ENCODE measurements at places on chromosomes 12 and 14.

GRCh38 chr14:91112194-91112593, 1.7 kb upstream of the DGLUCY start:
- no peak for DNase-seq

GRCh38 chr14:90179809-90180779, 76.3 kb upstream of the PSMC1 start:
- no peak for DNase-seq

DNA sequence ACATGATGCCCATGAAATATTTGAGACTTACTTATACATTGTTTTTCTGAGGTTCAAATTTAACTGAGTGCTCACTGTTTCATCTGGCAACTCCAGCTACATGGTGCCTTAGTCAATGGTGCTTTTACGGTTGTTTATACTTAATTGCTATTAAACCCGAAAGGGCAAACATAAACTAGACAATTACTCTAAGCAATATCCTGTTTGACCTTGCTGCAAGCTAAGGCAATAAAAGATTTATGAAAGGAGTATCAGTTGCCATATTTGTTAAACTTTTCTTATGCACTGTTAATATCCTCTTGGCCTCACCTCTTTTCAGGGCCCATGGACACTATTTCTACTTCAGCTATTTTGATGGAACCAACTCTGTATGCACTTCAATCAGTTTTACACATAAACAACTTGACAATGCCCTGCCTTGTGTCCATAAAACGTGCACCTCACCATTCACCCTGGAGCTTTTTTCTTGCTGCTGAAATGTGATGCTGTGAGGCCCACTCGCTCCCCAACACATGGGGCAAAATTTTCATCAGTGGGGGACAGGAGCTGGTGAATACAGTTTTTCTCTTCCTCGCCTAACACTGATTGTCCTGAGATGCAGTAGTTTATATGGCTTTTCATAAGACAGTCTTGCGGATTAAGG, 64.1 kb upstream of the HIF1A start:
- no peak for DNase-seq

DNA sequence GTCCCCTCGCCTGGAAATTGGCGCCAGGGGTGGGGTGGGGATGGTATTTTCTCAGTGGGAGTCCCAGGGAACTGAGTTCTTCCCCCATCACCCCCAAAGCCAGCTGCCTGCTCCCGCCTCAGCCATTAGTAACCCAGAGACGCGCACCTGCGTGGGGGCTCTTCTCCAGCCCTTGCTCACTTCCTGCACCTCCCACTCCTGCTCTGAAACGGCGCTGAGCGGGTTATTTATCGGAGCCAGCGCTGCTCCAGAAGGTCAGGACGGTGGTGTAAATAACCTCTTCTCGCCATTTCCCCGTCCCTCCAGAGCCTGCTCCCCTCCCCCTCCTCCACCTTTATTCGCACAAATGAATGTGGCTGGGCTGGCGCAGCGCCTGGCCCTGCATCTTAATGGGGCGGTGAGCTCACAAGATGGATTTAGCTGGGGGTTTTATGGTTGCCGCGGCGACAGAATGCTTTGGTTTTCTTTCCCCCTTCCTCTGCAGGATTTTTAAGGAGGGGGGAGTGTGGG, 12.2 kb downstream of the GPR84 start:
- DNase-seq: peak; percentile 48

GRCh38 chr14:67240168-67240932, 885 bp upstream of the PALS1 start:
- peak; percentile 22 for DNase-seq

GRCh38 chr14:51897791-51898355, 37.5 kb downstream of the GNG2 start:
- DNase-seq: no peak

GRCh38 chr14:63852817-63853731, at the start of gene SYNE2:
SYNE2 (plus strand) TSS chr14:63853004; CDS start chr14:63909149, 56,145 bp downstream.
- peak; percentile 77 for DNase-seq

GRCh38 chr12:109877504-109878246, 2.7 kb downstream of the GLTP start:
- DNase-seq: no peak

DNA sequence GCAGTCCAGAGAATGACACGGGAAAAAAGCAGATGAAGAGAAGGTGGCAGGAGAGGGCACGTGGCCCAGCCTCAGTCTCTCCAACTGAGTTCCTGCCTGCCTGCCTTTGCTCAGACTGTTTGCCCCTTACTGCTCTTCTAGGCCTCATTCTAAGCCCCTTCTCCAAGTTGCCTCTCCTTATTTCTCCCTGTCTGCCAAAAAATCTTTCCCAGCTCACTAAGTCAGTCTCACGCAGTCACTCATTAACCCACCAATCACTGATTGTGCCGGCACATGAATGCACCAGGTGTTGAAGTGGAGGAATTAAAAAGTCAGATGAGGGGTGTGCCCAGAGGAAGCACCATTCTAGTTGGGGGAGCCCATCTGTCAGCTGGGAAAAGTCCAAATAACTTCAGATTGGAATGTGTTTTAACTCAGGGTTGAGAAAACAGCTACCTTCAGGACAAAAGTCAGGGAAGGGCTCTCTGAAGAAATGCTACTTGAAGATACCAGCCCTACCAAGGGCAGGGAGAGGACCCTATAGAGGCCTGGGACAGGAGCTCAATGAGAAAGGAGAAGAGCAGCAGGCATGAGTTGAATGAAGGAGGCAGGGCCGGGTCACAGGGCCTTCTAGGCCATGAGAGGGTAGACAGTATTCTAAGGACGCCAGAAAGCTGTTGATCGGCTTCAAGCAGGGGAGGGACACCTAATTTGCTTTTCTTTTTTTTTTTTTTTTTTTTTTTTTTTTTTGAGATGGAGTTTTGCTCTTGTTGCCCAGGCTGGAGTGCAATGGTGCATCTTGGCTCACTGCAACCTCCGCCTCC, 40.9 kb downstream of the DAD1 start:
- DNase-seq: no peak

DNA sequence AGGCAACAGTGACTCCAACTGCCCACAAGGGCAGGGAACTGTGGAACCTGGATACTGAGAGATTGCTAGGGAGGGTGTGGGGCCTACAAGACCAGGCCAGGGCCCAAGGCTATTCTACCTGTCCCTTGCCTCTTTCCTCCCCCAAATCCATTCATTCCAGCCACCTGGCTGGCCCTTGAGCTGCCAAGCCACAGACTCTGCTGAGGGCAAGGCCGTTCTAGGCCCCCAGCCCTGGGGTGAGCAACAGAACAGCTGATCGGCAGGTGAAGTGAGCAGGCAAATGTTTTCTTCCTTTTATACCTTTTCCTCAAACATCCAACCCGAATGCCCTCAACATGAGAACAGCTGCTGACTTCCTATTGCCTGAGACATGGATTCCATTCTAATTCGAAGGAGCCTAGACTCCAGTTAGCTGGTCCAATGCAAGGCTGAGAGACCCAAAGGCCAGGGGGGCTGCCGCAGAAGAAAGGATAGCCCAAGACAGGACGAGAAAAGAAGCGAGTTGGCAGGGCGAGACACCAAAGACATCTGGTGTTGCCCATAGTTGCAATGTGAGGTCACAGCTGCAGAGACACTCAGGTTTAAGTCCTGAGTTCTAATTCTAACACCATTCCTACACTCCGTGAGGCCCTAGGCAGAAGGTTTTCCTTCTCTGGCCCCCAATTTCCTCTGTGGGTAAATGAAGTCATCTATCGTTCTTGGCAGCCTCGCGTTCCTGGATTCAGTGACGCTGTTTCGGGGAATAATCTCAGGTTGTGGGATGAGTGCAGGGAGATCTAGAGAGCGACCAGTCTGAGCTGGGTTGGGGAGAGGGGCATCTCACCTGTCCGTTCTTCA, 1.7 kb downstream of the C1QL4 start:
- no peak for DNase-seq

- DNase-seq: no peak
Observed at GRCh38 chr12:18368594-18368993, 107.3 kb downstream of the PIK3C2G start.

GRCh38 chr12:97118796-97119375, 211.8 kb downstream of the NEDD1 start:
- no peak for DNase-seq

DNA sequence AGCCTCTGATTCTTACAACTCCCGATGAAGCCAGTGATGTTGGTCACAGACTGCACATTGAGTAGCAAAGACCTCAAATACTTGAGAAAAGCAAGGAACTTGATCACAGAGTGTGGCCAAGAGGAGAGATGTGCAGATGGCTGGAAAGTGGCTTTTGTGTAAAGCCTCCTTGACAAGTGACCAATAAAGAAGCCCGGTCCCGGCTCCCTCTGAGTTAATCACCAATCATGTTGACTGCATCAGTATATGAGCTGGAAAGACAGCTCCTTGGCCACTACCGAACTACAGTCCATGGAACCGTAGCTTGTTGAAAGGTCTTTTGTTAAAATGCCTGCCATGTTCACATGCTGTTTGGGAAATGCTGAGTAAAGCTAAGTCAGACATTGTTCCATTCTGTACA, 23.7 kb upstream of the SERPINA6 start:
- no peak for DNase-seq

GRCh38 chr14:94466706-94467370, 9.2 kb downstream of the SERPINA9 start:
- no peak for DNase-seq

DNA sequence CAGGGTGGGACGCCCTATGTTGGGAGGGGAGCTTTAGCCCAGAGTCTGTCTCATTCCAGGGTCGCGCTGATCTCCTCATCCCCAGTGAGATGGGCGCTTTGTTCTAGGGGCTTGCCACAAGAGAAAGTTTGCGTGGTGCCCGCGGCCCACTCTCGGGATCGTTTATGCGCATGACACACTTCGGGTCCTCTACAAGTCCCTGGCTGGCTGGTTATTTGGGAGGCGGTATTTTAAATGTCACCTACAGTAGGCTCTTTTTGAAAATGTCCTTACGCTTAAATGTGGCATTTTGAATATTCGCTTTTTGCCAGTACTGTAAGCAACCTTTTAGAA, 541 bp downstream of the GOLT1B start:
- DNase-seq: peak; percentile 20

DNA sequence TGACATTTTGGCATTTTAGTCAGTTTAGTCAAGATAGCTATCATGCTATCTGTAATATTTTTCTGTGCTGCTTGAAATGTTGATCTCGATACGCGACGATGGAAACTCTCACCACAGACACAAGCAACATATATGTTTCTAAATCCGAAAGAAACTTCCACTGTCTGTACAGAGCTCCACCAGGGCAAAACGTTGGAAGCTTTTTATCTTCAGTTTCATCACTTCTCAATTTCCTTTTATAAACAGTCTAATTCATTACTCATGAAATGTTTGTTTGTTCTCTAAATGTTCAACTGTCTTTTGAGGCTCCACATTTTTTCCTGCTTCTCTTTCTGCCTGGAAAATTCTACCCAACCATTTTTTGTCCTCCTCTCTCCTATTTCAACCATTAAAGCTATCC, 737.6 kb downstream of the SLC16A7 start:
- DNase-seq: no peak

DNA sequence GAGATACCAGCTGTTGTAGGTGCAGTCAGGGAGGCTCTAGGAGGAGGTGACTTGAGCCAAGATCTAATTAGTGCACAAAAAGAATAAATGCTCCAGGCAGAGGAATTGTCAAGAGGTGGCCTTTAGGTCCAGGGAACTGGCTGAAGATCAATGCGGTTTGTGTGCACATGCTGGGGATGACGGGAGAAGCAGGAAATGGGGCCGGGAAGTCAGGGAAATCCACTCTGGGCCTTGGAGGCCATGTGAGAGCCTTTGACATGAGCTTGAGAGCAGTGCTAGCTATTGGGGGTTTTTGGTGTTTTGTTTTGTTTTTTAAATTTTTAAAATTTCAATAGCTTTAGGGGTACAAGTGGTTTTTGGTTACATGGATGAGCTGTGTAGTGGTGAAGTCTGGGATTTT, 67.4 kb downstream of the MVK start:
- no peak for DNase-seq

- DNase-seq: no peak
Observed at GRCh38 chr14:97275276-97275675, 478.1 kb downstream of the VRK1 start.

GRCh38 chr14:76687611-76688382, 73.5 kb upstream of the VASH1 start:
- no peak for DNase-seq

GRCh38 chr12:91877456-91878235, 268.0 kb downstream of the BTG1 start:
- no peak for DNase-seq

- no peak for DNase-seq
Observed at GRCh38 chr12:123559468-123559867, 24.9 kb upstream of the TMED2 start.

DNA sequence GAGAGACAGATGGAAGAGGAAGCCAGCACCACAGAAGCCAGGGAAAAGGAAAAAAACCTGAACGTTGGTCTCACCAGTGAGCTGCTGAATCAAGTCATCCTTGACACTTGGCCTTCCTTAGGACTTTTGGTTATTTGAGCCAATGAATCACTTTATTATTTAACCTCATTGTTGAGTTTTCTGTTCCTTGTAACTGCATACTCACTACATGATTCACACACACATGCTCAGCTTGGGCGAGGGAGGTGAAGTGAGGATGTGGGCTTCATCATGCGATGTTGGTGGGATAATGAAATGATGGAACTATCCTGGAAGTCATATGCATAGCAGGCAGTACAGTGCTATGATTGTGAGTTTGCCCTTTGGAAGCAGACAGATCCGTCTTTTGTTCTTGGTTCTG, 40.6 kb upstream of the RPH3A start:
- no peak for DNase-seq

DNA sequence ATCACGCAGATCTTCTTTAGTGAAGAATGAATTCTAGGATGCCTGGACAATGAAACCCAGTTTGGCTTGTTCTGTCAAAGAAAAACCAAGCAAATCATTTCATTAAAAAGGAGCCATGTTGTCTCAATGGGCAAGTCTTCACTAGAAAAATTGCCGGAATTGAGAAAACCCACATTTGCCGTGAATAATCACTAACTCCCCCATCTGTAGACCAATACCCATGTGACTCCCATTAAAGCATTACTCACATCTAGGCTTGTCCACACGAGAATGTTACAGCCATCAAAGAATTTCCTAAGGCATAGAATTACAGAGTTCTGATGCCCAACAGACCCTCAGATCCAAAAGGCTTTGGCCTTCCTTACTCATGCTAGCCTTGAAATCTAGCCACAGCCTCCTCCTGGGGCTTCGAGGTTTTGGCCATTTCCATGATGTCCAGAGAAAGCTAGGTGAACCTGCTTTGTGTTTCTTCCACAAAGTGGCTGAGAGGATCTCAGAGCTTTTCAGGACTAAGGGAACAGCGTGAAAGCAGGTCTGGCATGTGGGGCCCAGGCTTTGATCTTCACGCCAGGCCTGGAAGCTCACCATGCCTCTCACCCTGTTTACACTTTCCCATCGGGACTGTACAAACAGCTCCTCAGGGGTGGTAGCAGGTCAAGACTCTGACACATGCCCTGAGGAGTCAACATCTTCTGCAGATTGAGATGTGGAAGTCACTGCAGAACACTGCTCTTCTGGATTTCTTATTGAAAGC, 12.1 kb downstream of the SLC7A8 start:
- no peak for DNase-seq
